ENCODE measurements at places on chromosomes 7 and 10.

DNA sequence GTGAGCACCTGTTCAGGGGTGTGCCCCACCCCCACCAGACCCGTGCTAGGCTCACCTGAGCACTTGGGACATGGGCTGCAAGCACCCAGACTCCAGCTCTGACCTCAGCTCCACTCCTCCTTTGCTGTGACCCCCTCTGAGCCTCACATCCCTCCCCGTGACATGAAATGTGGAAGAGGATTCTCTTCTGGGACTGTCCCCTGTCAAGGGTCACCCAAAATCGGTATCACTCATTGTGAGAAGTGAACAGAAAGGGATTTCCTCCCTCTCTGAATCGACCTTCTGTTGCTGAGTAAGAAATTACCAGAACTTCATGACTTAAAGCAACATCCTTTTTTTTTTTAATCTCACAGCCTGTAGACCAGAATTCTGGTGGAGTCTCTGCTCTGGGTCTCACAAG is 6.2 kb upstream of the CHST15 start:
- DNase-seq: no peak

DNA sequence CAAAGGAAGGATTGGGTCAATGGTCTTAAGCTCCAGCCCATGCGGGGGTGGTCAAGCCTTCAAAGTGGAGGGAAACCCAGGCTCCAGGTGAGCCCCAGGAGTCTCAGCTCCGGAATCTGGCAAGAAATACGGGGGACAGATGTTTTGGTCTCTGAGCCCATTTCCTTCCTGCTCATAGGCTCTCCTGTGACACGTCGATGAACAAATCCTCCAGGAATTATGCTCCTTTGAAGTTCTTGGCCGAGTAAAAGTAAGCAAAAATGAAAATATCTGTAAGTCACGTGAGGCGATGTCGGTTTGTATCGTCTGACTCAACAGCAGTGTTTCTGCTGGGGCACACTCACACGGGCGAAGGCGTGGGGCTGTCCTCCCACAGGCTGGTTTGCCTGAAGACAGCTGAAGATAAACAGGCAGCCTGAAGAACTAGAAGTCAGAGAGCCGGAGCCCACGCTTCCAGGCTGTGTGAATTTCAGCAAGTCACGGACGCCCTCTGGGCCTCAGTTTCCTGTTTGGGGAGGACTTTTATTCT is 52.6 kb upstream of the SMNDC1 start:
- peak; percentile 44 for DNase-seq

DNA sequence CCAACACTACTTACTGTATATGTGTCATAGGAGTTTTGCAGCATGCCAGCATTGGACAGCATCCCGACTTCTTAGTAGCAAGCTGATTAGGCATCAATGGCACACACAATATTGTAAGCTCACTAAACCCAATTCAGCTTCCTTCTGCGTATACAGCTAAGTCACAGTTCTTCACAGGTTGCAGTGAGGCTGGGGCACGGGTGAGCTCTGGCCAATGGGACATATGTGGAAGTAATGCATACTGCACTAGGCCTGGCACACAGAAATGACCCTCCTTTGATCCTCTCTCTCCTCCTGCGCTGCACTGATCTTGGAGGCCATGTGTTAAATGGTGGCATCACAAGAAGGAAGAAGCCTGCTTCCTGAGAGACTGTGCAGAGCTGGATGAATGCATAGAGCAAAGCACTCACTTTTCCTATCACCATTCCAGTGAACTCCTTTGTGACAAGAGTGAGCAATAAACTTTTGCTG is 11.9 kb downstream of the RAB11FIP2 start:
- no peak for DNase-seq

- no peak for DNase-seq
Measured at GRCh38 chr7:13009517-13009916, 322.1 kb downstream of the ARL4A start.

DNA sequence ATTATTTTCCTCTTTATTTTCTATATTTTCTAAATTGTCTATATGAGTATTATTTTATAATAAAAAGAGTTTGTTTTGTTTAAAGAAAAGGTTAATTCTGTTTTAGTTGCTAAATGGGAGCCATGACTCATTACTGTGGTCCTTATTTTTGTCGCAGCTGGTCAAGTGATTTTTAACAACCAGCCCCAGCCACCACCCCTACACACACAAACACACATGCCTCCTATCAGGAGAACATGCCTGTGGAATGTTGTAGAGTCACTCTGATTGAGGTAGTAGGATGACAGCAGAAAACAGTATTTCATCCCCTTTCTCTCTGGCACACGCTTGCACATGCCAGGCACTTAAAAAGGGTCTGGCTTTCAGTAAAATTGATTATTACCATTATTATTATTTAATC is 68.6 kb upstream of the GDF10 start:
- DNase-seq: no peak

DNA sequence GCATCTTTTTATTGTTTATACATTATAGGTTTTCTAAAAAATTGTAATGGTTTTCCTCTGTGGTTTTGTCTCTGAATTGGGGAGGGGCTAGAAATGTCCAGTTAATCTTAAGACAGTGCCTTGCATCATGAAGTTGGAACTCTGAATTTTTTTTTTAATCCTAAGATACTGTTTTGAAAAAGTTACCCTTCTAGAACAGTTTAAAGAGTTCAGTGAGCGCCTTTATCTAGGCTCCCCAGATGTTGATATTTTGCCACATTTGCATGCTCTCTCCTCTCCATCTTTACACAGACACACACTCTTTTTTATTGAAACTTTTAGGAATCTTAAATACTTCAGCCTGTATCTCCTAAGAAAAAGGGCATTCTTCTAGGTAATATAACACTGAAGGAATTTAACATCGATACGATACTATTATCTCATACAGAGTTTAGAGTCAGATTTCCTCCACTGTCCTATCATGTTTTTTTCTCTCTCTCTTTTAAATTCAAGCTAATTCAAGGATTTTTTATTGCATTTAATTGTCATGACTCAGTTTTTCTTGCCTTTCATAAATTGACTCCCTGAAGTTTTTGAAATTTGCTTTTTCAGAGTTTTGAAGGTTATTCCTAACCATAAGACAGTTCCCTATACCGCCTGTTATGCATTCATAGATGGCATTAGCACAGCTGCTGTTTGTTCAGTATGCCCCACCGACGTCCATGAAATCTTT is 31.5 kb downstream of the PRKAR2B start:
- no peak for DNase-seq

DNA sequence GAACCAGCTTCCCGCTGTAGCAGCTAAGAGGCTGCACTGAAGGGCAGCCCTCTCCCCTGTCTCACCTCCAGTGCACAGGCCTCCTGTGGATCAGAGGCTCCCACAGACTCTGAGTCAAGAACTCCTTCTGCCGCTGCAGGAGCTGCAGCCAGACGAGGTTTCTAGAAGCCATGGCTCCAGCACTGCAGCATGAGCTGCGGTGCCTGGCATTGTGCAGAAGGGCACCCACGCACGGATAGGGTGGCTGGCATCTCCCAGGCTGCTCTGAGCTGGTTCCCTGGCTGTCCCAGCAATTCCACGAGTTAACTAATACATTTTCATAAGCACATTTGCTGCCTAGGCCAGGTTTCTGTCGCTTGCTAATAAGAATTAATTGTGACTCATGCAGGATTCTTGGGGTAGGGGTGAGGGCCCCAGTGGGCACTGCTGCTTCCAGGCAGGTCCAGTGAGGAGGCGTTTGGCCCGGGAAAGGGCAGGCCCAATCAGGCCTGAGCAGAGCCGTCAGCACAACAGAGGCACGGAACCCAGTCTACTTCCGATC is 594.2 kb downstream of the DNAJB6 start:
- DNase-seq: no peak

- DNase-seq: no peak
Measured at GRCh38 chr10:66714741-66715140, 211.1 kb upstream of the LRRTM3 start.

DNA sequence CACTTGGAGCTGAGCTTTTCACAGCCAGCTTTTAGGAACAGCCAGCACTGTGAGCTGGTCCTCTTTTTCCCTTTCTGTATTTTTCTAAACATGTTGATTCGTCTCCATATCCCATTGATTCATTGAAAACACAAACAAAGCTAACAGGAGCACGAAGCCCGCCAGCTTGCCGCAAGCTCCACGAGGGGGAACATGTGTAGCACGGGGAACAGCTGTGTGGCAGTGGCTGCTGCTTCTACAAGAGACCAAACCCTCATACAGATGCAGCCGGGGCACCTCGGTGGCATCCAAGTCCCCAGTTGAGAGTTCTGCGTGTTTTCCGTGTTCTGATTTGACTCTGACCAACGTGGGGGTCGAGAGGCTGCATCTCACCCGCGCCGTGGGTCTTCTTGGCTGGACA is 80.8 kb upstream of the SH2B2 start:
- DNase-seq: no peak

DNA sequence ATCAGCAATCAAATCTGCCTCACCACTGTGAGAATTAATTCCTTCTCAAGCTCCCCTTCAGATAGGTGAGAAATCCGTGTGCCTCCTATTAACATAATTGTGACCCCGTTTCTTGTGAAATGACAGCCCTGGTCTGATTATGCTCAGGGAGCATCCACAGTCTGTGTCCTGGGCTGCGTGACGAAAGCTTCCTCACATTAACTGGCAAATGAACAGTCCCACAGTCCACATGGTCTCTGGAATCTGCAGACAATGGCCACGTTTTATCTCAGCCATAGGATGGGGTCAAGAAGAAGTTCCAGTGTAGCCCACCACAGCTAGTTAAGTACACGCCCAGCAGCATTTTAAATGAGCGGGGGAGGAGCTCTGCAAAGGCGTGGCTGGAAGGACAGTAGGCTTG is 229.2 kb downstream of the RPS24 start:
- DNase-seq: no peak

DNA sequence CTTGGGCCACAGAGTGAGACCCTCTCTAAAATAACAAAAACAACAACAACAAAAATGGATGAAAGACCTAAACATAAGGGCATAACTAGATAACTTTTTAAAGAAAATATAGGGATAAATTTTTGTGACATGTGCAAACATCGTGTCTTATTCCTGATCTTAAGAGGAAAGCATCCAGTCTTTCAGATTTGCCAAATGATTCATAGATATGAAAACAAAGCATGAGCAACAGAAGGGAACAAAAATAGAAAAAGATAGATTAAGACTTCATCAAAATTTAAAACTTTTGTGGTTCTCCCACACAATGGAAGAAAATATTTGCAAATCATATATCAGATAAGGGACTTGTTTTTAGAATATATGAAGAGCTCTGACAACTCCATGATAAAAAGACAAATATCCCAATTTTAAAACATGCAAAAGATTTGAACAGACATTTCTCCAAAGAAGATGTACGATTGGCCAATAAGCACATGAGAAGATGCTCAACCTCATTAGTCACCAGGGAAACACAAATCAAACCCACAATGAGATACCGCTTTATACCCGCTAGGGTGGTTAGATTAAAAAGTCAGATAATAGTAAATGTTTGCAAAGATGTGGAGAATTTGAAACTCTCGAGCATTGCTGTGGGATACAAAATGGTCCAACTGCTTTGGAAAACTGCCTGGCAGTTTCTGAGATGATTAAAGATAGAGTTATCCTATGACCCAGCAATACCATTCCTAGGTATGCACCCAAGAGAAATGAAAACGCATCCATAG is 20.3 kb downstream of the PPIF start:
- DNase-seq: no peak

- DNase-seq: no peak
Measured at GRCh38 chr10:14329746-14330173, 964 bp downstream of the FRMD4A start.

DNA sequence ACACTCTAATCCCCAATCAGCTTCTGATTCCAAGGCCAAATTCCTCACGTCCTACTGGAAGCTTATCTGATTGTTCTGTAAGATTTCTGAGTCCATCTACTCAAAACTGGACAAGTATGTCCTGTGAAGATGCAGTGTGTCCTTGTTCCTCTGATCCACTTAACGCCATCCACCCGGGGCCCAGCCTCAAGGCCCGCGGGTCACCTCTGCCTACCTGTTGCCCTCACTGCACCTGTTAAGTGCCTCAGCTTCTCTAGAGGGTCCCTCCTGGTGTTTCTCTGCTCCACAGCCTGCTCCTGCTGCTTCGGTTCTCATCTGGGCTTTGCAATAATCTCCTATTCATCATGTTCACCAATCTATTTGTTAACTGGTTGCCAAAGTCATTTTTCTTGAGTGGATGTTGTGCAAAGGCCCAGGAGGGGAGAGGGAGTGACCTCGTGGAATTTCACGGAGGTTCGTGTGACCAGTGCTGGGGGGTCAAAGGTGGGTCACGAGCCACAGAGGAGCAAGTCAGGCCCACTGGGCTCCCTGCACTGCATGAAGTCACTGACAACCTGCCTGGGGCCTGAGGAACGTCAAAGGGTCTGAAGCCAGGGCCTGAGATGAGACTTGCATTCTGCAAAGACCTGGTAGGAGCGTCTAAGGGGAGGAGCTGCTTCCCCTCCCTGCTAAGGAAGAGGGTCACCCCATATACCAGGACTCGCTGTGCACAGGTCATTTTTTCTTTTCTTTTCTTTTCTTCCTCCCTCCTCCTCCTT is 338.1 kb downstream of the WDR37 start:
- no peak for DNase-seq

- peak; percentile 1 for DNase-seq
Measured at GRCh38 chr7:91657483-91658071, 222.9 kb downstream of the MTERF1 start.

Measured in Caki2 (cell line).